T follicular helper cell (primary cell): ENCODE measurements at places on chromosomes 7 and 10.
A peak's percentile ranks its signal among the peaks of the same experiment; 100 is the strongest.

GRCh38 chr7:141362580-141363435 is 188.4 kb upstream of the AGK start:
- DNase-seq = no peak

DNA sequence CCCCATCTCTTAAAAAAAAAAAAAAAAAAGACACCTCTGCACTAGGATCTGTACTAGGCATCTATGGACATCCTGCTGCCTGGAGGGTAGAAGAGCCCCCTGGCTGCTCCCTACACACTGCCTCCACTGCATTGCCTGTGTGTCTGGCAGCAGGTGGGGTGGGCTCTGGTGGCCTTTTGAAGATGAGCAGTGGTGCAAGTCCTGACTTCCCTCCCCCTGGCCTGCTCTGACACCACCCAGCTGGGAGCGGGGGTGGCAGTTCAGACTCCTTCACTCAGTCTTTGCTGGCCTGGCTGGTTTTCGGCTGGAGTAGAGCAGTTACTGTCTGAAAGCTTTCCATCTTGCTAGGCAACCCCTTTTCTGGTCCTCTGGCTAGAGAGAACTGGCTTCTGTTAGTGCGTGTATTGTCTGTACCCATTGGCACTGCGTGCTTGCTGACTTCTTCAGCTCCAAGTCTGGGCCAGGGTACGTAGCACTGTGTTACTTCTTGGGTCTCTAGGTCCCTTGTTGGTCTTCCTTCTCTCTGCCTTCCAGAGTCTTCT is 17.6 kb downstream of the C10orf62 start:
- no peak for DNase-seq

- DNase-seq = no peak
Measured at GRCh38 chr10:66565999-66566398, 359.8 kb upstream of the LRRTM3 start.

- DNase-seq = no peak
Measured at GRCh38 chr7:398888-399287, 108.9 kb downstream of the FOXL3 start.

DNA sequence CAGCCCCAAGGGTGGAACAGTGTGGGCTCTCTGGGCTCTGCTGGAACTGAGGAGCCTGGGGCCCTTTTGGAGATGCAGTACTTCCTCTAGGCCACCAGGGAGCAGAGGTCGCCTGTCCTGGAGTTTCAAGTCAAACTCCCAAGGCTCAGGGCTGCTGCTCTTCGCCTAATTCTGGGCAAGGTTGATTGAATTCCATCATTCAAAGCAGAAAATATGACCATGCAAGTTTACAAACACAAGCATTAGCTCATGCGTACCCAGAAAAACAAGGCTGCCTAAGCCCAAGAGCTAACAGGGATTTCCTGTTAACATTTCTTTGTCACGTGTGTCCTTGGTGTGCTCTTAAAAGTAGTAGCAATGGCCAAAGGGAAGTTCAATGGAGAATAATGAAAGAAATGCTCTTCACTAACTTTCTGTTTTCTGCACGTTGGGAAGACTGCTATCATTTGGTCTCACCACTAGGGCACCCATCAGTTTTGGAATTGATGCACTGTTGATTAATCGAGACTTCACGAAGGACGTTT is 20.1 kb downstream of the LDB3 start:
- DNase-seq = peak; percentile 24

GRCh38 chr7:54186336-54186735 is 355.8 kb upstream of the VSTM2A start:
- DNase-seq = no peak

GRCh38 chr10:10545771-10546170 is 471.9 kb upstream of the CELF2 start:
- DNase-seq = no peak

GRCh38 chr10:86732771-86733170 is 23.6 kb upstream of the BMPR1A start:
- no peak for DNase-seq

DNA sequence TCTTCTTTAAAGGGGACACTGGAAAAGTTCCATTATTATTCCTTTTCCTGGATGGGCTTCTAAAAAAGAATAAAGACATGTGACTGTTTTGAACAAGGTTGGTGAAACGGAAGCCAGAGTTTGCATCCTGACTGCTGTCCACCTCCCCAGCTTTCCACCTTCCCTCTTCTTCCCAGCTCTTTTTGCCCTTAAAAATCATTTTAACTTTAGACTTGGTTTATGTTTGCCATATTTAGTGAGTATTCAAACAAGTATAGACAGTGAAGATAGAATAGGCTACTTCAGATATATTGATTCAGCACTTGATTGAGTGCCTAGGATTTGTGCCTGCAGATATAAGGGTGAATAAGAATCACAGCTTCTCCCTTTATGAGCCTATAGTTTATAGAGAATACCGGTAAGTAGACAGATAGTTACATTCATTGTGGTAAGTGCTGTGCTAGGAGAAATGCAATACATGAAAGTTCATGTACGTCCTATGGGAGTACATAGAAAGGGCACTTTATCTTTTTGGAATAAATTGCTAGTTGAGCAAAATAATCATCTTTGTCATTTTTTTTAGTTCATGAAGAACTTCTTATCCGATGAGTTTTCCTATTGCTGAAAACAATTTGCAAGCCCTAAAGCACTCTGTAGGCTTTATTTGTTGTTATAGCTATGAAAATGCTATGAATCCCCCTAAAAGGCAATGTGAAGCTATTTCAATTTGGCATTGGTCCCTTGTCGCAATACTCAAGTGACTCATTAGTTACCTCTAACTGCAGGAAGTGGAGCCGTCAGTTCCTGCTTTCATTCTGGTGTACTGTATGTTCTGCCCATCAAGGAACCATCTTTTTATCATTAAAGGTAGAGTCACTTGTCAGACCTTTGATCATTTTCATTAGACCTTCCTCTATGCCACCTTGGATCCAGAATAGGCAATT is 57.2 kb upstream of the STRIP2 start:
- no peak for DNase-seq

- DNase-seq = no peak
Measured at GRCh38 chr10:69312528-69312927, 34.2 kb downstream of the HK1 start.

- no peak for DNase-seq
Measured at GRCh38 chr10:51139176-51139575, 64.9 kb downstream of the PRKG1 start.

DNA sequence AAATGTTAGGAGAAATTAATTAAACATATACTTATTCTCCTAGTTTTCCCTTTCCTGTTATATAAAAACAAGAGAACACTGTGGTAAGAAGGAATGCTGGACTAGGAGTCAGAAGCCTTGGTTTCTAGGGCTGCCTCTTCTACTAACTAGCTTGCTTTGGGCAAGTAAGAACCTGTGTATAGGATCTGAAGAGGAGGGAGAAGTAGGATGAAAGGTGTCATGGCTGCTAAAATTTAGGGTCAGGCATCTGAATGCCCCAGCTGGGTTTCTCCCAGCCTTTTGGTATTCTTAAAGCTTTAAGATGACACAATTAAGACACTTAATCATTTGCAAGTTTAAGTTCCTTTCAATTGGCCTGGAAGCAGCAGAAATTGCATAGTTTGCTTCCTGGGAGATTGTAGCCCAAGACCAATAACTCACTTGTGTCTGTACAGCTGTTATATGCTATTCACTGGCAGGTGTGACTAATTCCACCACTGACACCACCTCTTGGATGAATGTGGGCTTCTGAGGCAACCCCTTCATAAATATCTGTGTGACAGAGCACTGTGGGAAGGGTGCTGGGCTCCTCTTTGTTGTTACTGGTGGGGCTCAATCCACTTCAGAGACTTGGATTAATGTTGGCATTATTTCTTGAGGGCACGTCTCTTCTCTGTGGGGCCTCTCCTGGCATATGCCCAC is 137.2 kb downstream of the LRMDA start:
- DNase-seq = no peak

- no peak for DNase-seq
Measured at GRCh38 chr7:20514364-20514763, 101.1 kb upstream of the ABCB5 start.

- no peak for DNase-seq
Measured at GRCh38 chr7:3075441-3075840, 31.8 kb upstream of the CARD11 start.

DNA sequence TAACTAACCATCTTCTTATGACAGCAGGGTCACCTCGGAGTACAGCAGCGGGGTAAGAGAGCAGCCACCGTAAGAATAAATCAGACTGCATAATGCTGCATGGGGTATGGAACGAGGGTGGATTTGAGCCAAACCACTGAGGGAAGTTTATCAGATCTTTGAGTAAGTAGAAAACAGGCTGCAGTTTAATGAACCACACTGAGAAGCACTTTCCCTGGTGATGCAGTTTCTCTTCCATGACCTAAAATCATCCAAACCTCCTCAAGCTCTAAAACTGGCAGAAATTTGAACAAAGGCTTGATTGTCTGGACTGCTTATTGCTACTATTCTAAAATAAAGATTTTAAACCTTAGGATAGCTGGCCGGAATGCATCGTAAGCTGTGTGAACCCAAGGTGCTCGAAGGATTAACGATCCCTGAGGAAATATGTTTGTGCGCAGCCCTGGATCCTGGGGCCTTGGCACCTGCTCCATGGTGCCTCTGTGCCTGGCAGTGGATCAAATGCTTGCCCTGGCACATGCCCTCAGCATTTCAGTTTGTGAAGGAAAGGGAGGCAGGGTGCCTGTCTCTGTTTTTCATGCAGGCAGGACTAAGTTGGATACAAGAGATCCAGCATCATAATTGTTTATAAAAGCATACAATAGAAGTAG is 322.7 kb downstream of the LHFPL3 start:
- no peak for DNase-seq

- DNase-seq = no peak
Measured at GRCh38 chr7:115475761-115476385, 554.0 kb downstream of the MDFIC start.

DNA sequence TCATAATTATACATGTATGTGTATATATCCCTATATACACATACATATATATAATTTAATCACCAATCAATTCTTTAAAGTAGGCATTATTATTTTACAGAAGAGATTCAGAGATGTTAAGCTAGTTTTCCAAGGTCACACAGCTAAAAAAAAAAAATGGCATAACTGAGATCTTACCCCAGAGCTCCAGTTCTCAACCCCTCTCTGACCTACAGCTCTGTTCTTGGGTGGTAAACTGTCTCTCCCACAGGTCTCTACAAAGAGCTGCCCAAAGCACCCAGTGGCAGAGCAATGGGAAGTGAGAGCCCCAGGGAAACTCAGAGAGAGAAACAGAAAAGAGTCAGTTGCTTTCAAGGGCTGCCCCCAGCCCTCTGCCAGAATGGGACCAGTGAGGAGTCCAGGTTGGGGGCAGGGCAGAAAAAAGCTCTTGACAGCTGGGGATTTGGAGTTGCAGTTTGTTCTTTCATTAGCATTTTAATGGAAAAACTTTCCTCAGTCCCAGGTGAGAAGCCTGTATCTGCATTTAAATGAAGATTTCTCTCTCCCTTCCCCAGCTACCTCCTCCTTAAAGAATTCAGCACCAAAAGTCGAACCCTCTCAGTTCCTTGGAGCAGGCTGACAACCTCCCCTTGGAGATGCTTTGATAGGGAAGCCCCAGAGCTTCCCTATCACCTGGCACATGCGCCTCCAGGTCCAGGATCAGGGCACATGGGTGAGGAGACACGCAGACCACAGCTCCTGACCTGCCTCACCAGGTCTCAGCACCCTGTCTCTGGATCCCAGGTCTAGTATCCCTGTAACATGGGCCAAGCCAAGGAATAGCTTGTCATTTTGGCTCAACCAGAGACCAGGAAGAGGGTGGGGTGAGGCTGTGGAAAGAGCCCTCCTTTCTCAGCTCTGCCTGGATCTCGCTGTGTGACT is 388.1 kb downstream of the PLXNA4 start:
- no peak for DNase-seq

DNA sequence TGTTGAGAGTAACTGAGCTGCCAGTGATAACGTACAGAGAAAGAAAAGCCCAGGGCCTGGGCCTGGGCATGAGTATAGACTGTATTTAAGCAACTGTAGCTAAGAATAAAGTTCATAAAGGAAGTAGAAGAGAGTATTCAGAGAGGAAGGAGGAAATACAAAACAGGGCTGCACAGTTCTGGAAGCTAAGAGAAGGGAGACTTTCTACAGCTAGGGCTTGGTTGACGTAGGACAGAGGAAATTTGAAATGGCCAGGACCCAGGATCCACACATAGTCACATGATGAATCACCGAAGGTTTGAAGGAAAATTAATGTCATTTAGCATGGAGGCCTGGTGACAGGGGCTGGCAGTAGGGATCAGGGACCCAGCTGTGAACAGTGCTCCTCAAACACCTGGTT is 66.7 kb downstream of the ARL4A start:
- no peak for DNase-seq

DNA sequence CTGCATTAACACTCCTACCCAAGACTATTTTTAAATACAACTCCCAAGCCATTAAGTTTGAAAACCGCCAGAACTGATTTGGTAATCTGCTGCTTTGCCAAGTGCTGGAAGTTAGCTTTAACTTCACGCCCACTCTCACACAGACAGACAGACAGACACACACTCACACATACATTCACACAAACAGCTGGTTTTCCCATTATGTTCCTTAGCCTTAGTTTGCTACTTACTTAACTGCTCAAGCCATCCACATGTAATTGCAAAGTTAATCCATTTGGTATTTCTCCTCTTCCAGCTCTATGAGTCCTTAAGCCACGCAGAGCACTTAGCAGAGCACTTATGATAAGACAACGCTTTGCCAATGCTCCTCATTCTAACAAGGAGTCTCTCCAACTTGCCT is 8.3 kb downstream of the COBL start:
- no peak for DNase-seq

GRCh38 chr7:39946693-39947092 is 3.4 kb upstream of the CDK13 start:
- DNase-seq = no peak

- no peak for DNase-seq
Measured at GRCh38 chr10:33094263-33095051, 136.4 kb upstream of the ITGB1 start.

DNA sequence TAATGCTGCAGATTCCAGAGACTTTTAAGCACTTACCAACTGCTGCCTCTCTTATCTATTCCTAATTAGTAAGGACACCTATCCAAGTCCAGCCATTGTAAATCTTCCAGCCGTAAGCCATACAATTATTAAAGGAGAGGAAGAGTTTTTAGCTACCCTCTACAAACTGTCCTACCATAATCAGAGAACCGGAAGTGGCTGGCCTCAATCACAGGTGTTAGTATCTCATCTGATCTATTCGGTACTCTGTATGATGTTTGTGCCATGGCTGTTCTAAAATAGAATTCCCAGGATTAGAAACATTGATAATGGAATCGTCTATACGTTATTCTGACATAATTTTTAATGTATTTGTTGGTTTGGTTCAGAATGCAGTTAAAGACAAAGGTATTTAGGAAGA is 102.8 kb downstream of the MICU1 start:
- no peak for DNase-seq

- no peak for DNase-seq
Measured at GRCh38 chr10:85611093-85611740, 755.4 kb downstream of the GRID1 start.

DNA sequence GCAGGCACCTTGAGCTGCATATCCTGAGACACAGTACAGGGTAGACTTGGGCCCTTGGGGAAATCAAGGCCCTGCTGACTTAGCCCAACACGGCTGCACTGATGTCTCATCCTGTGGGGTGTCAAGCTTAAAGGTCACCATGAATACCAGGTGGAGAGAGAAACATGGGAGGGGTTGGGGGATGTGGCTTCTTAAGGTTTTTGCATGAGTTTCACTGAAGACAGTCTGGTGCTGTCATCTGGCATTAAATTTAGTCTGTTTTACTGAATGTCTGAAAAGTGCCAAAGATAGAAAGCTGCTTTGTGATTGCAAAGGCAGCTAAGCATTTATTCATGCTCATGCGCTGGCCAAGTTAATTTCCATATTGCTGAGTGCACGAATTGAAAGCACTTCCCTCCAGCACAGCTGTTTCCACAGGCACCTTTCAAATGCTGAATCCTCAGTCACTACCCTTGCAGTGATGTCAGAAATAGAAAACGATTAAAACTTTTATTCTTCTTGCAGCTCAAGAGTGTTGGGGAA is 102.1 kb downstream of the OSBPL3 start:
- no peak for DNase-seq
